ENCODE measurements at places on chromosomes 3 and 15. TPM values are rescaled to one million over a fixed set of nuclear protein-coding genes. Genes with fewer than 3 reads are reported as not detected.

- DNase-seq, result peak; percentile 91
Measured at GRCh38 chr15:90400759-90401314, 12.8 kb downstream of the IQGAP1 start.

DNA sequence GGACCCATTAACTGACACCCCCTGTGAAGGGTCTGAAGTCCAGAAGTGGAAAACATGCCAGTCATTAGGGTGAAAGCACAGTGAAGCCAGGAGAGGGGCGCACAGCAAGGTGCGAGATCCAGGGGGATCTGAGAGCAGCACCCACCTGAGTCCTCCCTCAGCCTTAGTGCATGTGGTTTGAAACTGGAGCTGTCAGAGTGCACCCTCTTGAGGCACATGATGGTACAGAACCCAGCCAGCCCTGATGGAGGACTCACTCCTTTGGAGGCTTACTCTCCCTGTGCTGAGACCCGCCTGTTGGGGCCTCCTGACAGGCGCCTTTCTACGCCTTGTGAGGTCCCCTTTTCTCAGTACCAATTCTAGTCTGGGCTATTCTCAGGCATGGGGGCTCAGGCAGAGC lies 77.8 kb downstream of the IL20RB start:
- DNase-seq, result peak; percentile 35

DNA sequence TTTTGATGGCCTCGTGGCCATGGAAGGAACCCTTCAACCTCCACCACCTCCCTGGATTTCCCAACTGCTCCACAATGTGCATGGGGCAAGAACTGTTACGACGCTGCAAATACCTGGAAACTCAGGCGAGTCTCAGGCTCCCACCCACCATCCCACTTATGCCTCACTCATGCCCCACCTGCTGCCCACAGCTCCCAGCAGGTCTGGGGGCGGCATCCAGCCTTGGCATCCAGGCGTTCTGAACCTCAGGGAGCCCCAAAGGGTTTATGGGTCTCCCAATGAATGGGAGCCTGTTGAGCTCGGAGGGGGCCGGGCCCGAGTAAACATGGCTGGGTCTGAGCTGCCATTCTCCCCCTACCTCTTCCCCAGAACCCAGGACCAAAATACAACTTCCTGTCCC lies 2.0 kb upstream of the PTH1R start:
- DNase-seq, result no peak

DNA sequence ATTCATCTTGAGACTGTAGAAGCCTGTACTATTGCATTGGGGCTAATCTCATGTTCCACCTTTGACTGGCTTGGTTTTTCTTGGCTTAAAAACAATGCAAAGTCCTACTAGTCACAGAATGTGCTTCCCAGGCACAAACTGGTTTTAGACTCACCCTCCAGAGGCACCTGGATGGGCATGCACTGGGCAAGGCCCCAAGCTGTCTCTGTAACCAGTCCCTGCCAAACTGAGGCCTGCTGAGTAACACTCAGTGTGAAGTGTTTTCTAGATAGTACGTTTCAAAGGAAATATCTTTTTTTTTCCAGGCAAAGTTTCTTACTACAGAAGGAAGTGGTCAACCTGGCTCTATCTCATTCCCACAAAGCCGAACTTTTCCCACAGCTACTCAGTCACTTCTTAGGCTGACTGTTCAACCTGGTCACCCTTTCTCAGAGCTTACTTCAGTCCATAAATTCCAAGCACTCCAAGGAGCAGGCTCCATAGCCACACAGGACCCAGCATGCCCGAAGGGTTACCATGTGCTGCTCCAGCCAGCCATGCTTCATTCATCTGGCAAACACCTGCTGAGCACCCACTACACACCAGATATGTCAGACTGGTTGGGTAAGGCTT lies 57.4 kb downstream of the NPTN start:
- peak; percentile 9 for DNase-seq

- DNase-seq, result peak; percentile 15
Measured at GRCh38 chr3:27511724-27512422, 27.7 kb upstream of the SLC4A7 start.

DNA sequence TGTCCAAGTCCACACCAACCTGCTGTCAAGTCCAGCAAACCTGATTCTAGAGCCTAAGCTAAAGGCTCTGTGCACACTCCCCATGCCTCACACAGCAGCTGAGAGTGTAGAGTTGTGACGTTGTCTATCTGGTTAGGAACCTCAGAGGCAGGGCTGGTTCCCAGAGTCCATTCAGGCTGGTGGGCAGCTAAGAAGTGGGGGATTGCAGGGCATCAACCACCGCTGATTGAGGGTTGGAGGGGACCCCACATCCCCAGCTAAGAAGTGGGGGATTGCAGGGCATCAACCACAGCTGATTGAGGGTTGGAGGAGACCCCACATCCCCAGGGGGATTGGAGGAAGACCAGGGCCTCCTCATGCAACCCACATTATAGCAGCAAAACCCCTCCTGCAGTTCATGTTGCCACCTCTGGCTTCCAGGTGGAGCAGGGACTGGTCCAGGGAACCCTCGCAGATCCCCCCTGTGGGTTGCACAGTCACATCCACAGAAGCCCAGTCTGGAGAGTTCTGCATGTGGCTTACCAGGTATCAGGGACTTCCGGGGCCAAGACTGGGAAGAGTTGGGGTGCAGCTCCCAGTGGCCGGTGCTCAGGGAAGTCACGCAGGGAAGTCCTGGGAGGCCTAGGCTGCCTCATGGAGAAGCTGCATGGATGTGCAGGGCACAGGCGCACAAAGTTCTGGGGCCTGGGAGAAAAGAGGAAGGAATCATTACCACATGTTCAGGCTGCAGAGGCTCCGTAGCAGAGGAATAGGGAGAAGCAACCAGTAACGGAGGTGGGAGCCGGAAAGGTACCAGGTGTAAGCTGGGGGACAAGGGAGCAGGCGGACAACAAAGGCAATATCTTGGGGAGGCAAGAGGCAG lies 71.4 kb upstream of the PCSK6 start:
- DNase-seq, result no peak

- no peak for DNase-seq
Measured at GRCh38 chr3:17844236-17844635, 101.8 kb upstream of the TBC1D5 start.

- DNase-seq, result no peak
Measured at GRCh38 chr15:69084404-69085030, 70.0 kb downstream of the NOX5 start.

DNA sequence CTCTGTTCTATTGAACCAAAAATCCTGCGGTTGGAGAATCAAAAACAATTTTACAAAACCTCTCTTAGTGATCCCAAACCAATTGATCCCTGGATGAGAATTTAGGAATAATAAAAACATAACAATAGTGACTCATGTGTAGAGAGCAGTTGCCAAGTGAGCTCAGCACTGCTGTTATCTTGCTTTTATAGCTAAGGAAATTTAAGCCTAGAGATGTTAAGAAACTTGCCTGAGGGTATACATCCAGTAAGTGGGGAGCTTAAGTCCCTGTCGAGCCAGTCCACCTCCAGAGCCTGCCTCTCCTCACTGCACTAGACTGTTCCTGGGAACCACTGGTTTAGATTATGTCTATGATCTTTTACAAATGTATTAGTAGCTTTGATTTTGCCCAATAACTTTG lies 358.4 kb upstream of the LMCD1 start:
- DNase-seq, result no peak

DNA sequence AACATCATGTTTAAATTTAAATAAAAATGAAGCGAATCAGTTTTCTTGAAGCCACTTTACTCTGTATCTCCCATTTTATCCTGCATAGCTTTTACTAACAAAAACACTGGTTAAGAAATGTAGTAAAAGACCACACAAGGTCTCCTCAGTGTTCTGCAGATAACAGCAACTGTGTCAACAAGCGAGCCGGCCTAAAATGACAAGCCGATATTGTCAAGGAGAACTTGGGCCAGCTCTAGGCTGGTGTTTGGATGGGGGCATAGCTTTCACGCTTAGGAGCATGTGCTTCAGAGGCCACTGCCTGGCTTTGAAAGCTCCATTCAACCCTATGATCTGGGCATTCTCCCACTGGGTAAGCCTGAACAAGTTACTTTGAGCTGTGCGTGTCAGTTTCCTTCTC lies 38.1 kb downstream of the MFSD1 start:
- no peak for DNase-seq

DNA sequence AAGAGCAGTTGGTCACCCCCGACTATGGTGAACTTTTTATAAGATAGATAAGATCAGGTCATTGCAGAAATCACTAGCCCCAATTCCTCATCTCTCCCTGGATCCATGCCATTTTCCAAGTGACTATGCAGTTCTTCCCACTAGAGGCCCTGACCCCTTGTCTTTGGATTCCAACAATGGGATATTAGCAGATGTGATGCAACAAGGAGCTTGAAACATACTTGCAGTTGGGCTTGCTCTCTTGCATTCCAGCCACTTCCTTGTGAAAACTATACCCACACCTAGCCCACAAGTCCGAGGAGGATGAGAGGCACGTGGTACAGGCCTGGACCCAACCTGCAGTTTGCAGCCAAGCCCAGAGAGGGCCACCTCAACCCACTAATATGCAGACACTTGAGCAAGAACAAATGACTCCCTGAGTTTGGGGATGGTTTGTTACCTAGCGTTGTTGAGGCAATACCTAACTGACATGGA lies 60.6 kb downstream of the SUCLG2 start:
- peak; percentile 16 for DNase-seq

DNA sequence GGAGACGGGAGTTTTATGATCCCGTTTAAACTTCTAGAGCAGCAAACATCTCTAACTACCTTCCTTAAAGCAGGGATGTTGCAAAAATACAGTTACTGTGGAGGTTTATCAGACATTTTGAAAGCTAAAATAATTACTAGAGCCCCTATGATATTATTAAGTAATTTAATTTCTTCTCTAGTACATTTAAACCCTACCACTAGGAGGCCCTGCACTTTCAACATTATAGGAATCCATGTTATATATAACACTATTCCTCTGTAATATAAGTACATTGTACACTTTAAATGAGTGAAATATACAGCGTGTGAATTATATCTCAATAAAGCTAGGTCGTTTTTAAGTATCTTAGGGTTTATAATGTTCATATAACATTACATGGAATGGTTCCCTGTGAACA lies 11.5 kb downstream of the SETMAR start:
- DNase-seq, result no peak

The BCL2A1 gene
- total RNA-seq, result 8.4 TPM

The DNAH1 gene
- 0.74 TPM for total RNA-seq

The SLC22A14 gene
- total RNA-seq, result 0.39 TPM

The IGSF10 gene
- not detected for total RNA-seq

The PDE12 gene
- total RNA-seq, result 15.7 TPM

The FAM43A gene
- 69.2 TPM for total RNA-seq

The DNAH12 gene
- 0.06 TPM for total RNA-seq
